Heart left ventricle (tissue), 16 donors: ENCODE measurements at places on chromosomes 7 and 10. TPM values are rescaled to one million over a fixed set of nuclear protein-coding genes. Genes with fewer than 3 reads are reported as not detected.

Gene HTRA1
- 30.5 TPM for polyA plus RNA-seq

GRCh38 chr10:72567889-72568640 is 57.8 kb downstream of the MICU1 start:
- peaks cover 17% of the 10 kb centered on the region for H3K4me1 ChIP-seq
- H3K27me3 ChIP-seq, result no peaks in the 10 kb centered on the region
- DNase-seq, result no peak
- peaks cover 32% of the 10 kb centered on the region for H3K36me3 ChIP-seq
- peak overlapping the region; percentile 22 for H3K27ac ChIP-seq
- H3K4me3 ChIP-seq, result no peak overlapping the region

DNA sequence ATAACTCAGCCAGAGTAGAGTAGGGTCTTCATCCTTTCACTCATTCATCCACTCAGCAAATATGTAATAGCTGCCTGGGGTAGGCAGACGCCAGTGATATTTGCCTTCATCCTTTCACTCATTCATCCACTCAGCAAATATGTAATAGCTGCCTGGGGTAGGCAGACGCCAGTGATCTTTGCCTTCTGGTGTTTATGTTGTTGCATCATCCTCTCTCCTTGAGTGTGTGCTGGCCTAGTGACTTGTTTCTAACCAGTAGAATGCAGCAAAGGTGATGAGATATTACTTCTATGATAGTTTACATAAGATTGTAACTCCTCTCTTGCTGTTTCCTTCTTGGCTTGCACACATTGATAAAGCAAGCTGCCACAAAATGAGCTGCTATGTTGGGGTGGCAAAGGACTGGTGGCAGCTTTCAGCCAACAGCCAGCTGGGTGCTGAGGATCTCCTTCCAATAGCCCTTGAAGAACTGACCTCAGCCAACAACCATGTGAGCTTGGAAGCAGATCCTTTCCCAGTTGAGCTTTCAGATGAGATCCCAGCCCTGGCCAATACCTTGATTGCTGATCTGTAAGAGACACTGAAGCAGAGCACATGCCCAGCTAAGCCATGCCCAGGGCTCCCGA is 23.2 kb upstream of the MTPN start:
- H3K27ac ChIP-seq, result no peak overlapping the region
- H3K27me3 ChIP-seq, result no peaks in the 10 kb centered on the region
- no peak overlapping the region for H3K4me3 ChIP-seq
- no peaks in the 10 kb centered on the region for H3K36me3 ChIP-seq
- no peak for DNase-seq
- no peaks in the 10 kb centered on the region for H3K4me1 ChIP-seq

DNA sequence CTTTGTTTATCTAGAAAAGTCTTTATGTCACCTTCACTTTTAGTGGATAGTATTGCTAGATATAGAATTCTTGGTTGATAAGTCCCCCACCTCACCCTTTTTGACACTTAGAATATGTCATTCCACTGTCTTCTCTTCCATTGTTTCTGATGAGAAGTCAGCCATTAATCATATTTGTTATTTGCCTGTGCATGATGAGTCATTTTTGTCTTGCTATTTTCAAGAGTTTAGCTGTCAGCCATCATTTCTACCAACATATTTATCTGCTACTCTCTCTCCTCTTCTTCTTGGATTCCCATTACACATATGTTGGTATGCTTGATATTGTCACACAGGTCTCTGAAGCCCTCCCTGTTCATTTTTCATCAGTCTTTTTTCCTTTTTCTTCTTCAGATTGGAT is 160.8 kb upstream of the TCF7L2 start:
- no peak overlapping the region for H3K4me3 ChIP-seq
- H3K4me1 ChIP-seq, result no peaks in the 10 kb centered on the region
- no peak for DNase-seq
- no peak overlapping the region for H3K27ac ChIP-seq
- no peaks in the 10 kb centered on the region for H3K36me3 ChIP-seq

DNA sequence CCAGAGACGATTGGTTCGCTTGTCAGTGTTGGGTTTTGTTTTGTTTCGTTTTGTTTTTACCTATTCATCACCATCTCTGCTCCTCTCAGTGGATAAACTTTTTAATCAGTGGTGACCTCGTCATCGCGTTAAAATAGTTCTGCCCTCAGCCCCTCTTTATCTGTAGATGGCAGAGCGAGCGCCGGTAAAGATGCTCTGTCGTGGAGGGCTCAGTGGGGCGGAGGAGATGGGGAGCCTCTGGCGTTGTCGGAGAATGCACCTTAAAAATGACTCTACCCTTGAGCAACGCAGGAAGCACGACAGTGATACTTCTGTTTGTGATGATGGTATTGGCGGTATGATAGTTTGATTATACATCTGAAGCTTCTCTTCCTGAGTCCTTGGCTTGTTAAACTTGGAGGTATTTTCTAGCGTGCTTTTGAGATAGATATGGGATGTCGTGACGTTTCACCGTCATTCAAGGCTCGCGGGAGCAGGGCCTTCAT is 554 bp downstream of the CSGALNACT2 start:
- H3K27ac ChIP-seq, result peak overlapping the region; percentile 86
- peak overlapping the region; percentile 93 for H3K4me3 ChIP-seq
- no peaks in the 10 kb centered on the region for H3K4me1 ChIP-seq
- no peaks in the 10 kb centered on the region for H3K27me3 ChIP-seq
- DNase-seq, result no peak
- H3K36me3 ChIP-seq, result no peaks in the 10 kb centered on the region
